Body of pancreas (tissue), 4 donors: ENCODE measurements at places on chromosomes 6 and 20.

DNA sequence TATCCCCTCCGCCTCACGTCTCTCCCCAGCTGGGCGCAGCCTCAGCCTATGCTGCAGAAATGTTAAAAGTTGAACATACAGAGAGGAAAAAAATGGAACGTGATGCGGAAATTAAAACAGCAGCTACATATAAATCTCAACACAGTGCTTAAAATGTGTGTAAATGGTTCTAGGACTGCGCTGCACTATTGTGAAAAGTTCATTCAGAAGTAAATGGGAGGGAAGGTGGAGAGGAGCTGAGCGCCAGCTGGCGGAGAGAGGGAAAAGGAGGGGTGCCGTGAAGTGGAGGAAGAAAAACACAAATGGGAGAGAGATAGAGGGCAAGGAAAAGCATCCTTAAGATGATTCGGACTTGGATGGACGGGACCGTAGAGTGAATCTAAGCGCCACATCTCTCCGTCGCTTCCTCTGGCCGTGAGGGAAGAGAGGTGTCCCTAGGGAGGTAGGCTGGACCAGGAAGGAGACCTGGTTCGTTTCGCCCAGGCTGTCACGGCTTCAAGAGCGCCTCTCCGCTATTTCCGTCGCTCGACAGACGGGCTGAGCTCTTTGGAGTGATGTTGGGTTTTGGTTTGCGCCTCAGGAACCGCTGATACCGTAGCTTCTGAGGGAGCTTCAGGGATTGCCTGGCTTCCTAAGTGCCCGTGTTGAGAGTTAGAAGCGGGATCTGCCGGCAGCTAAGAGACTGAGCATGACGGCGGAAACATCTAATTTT lies 113.7 kb downstream of the TRIM27 start:
- no peaks in the 10 kb centered on the region for H3K36me3 ChIP-seq
- H3K27me3 ChIP-seq: no peaks in the 10 kb centered on the region

GRCh38 chr6:57243954-57244353 lies 21.8 kb upstream of the RAB23 start:
- no peaks in the 10 kb centered on the region for H3K27me3 ChIP-seq
- H3K4me1 ChIP-seq: no peaks in the 10 kb centered on the region
- H3K36me3 ChIP-seq: no peaks in the 10 kb centered on the region

DNA sequence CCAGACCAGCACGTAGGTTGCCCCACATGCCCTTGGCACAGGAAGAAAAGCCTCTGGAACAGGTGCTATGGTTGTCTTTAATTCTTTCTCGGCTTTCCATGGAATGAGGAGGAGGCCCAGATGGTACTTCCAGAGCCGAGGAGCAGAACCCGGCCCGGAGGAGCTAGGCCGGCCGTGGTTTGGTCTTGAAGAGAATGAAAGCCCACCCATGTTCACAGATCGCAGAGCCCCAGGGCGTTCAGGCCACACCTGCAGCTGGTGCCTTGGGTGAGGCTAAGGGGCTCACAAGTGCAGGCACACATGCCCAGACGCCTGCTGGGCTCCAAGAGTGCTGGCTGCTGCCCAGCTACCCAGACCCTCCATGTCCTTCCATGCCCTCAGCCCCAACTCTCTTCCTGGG lies 20.0 kb downstream of the EDN3 start:
- H3K4me1 ChIP-seq: peaks cover 18% of the 10 kb centered on the region
- no peak overlapping the region for H3K27ac ChIP-seq
- no peak overlapping the region for H3K4me3 ChIP-seq
- no peak for DNase-seq
- H3K36me3 ChIP-seq: no peaks in the 10 kb centered on the region
- no peaks in the 10 kb centered on the region for H3K27me3 ChIP-seq

GRCh38 chr20:62060631-62061541 lies 4.8 kb downstream of the TAF4 start:
- no peaks in the 10 kb centered on the region for H3K27me3 ChIP-seq
- no peak overlapping the region for H3K4me3 ChIP-seq
- H3K4me1 ChIP-seq: peaks cover 25% of the 10 kb centered on the region
- no peaks in the 10 kb centered on the region for H3K36me3 ChIP-seq
- no peak for DNase-seq

DNA sequence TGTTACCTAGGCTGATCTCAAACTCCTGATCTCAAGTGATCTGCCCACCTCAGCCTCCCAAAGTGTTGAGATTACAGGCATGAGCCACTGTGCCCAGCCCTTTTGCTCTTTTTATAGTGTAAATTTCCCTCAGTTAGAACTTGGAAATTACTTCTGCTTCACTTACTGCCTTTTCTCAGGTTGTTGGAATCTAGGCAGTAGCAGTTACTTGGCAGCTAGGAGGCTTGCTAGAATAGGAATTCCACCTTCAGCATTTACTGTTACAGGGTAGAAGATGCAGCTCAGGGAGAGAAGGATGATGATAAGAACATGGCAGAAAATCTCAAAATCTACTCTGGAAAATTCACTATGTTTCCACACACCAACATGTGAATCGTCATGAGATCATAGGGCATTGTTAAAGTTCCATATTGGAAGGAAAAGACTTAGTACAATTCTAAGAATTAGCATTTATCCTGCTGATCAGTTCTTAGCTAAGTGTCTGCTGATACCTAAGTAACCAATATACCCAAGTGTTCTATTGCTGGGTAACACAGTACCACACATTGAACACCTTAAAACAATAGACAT lies 182.2 kb downstream of the SLC16A10 start:
- peaks cover 9% of the 10 kb centered on the region for H3K36me3 ChIP-seq
- H3K4me1 ChIP-seq: no peaks in the 10 kb centered on the region
- DNase-seq: no peak
- no peak overlapping the region for H3K4me3 ChIP-seq
- H3K27me3 ChIP-seq: no peaks in the 10 kb centered on the region
- no peak overlapping the region for H3K27ac ChIP-seq
